ENCODE measurements at places on chromosomes 2 and 18.

GRCh38 chr2:219000569-219000960 lies 7.3 kb upstream of the CRYBA2 start:
- no peak for DNase-seq

DNA sequence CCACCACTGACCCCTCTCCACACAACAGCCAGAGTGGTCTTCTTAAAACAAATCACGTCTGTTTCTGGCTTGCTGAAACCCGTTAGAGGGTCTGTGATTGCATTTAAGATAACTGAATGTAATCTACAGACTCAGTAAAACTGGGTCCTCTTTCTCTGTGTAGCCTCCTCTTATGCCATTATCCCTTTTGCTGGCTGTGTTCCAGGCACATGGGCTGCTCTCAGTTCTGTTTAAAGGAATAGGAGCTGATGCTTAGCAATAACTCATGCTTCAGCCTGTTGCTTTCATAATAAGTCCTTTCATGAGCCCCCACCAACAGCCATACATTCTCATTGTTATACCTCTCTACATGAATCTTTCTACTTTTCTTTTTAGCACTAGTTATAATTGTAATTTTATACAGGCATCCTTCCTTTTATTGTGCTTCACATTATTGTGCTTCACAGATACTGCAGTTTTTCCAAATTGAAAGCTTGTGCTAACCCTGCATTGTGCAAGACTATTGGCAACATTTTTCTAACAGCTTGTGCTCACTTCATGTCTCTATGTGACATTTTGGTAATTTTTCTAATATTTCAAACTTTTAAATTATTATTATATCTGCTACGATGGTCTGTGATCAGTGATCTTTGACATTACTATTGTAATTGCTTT lies 782.6 kb downstream of the MBD2 start:
- no peak for DNase-seq

GRCh38 chr18:76493213-76494161 lies 1.6 kb downstream of the ZNF516 start:
- DNase-seq = no peak

DNA sequence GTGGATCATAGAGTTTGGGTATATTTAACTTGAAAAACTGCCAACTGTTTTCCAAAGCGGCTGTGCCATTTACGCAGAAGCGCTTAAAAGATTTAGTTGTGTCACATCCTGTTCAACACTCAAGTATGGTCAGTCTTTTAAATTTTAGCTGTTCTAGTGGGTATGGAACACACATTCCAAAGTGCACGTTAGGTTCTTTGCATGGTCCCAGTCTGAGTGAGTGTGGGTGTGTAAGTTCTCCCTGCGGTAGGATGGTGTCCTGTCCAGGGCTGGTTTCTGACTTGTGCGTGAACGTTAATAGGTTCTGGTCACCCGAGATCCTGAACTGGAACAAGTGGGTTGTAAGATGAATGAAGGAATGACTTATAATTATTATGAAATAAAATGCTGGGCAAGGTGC lies 28.4 kb upstream of the IL36G start:
- no peak for DNase-seq

DNA sequence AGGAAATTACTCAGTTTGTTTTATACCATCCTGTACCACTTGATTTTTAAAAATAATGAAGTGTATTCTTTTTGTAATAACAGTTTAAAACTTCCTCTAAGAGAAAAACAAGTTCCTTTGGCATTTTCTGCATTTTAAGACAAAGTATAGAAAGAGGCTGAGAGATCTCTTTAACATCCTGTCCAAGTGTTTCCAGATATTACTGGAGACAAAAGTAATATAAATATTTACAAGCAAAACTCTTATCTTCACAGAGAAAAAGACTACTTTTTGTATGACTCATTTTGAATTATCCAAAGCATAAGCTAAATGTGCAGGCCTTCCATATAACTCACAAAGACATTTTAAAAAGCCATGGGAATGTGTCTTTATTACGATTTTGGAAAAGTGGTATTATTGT lies 221.1 kb downstream of the RDH14 start:
- no peak for DNase-seq

- no peak for DNase-seq
These were observed 81.2 kb upstream of the LTBP1 start for GRCh38 chr2:32865399-32866068.

DNA sequence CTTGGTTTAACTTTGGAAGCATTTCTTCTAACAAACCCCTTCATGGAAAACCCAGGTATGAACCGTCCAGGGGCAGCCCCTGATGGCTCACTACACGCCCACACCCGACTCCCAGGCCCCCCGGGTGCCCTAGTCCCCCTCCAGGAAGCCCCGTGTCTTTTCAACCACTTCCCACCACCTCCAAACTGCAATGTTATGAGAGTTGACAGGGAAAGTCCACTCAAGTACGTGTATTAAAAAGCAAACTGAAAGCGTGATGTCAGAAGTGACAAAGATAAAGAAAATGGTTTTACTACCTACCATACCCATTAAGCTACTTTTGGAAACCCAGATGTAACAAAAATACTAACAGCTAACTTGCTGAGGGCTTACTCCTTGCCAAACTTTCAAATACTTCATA lies 51.5 kb downstream of the L3MBTL4 start:
- no peak for DNase-seq

- DNase-seq = peak; percentile 22
These were observed 64.1 kb downstream of the DTNA start for GRCh38 chr18:34773961-34774766.

- DNase-seq = no peak
These were observed 499.4 kb downstream of the GALR1 start for GRCh38 chr18:77749089-77749488.

DNA sequence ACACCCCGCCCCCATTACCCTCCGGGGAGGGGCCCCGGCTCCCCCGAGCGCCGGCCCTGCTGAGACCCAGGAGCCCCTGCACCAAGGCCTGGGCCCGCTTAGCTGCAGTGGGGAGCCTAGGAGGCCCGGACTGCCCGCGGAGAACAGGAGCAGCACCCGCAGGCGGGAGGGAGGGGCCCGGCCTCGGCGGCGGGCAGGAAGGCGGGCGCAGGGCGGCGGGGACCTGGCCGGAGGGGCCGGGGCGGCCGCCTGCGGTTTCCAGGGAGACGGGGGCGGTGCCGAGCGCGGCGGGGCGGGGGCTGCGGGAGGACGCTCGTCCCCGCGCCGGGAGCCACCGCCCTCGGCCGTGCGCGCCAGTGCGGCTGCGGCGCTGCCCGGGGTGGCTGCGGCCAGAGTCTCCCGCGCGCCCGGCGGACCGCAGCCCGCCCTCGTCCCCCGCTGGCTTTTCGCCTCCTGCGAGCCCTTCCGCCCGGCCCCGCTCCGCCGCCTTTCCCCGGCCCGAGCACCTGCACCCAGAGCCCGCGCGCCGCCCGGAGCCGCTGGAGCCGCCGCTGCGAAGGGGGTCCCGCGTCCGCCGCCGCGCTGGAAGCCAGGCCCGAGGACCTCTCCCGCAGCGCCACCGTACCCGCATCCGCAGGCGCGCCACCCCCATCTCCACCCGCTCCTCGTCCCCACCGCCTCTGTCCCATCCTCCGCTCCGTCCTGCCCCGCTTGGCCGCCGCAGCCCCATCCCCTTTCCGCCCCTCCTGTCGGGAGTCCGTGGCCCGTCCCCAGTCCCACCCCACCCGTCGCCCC lies 17.2 kb downstream of the GPC1 start:
- no peak for DNase-seq
